Gastroesophageal sphincter (tissue), 4 donors: ENCODE measurements at places on chromosomes 4 and X.

DNA sequence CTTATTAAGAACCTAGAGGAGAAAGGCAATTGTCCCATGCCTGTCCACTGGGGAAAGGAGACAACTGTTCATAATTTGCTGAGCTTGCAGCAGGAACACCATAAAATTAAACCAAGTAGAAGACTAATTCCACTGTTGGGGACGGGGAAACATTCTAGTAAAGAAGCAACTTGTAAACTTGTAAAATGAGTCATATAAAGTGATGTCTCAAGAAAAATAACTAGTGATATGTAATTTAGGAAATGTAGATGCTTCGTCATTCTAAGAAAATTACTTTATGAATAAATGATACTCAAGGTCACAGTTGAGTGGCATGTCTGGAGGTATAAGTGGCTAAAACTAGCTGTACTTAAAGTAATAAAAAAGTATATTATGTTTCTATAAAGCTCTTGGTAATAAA lies 121.2 kb upstream of the MID1 start:
- no peak for ATAC-seq

GRCh38 chr4:128686810-128687209 lies 122.7 kb upstream of the JADE1 start:
- ATAC-seq: no peak

DNA sequence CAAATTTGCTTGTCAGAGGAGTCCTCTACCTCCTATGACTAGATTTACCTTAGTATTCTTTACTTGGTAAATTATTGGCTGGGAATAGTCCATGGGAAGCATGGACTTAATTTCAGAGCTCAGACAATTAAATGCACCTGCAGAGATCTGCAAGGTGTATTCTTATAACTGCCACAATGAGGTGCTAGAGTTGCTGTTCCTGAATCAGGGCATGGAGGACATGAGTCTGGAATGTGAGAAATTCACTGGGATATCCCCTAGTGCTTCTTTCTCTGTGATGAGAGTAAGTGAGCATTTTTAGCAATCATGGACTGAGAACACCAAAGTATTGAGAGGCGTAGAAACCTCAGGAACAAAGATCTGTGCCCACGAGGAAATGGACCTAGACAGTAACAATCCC lies 32.9 kb upstream of the GRID2 start:
- ATAC-seq: no peak

GRCh38 chr4:9835430-9835829 lies 54.0 kb downstream of the DRD5 start:
- no peak for ATAC-seq

GRCh38 chr4:108738003-108738706 lies 24.7 kb downstream of the ETNPPL start:
- no peak for ATAC-seq

DNA sequence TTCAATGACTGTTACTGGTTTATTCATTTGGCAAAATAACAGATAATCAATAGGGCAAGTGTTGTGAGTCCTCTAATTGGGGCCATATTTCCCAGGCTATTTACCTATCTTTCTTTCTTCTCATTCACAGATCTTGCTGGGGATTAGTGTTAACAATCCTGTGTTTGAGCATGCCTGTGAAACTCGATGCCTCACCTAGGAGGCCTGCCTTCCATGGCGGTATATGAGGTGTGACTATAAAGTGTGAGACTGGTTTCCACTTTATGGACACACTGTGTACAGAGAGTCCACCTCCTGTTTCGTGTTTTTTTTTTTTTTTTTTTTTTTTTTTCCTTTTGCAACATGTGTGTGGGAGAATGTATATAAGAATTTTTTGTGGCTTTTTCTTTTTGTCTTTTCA lies 199.3 kb downstream of the BMPR1B start:
- ATAC-seq: no peak

- no peak for ATAC-seq
These were observed 9.0 kb downstream of the CTBP1 start for GRCh38 chr4:1239950-1240307.

DNA sequence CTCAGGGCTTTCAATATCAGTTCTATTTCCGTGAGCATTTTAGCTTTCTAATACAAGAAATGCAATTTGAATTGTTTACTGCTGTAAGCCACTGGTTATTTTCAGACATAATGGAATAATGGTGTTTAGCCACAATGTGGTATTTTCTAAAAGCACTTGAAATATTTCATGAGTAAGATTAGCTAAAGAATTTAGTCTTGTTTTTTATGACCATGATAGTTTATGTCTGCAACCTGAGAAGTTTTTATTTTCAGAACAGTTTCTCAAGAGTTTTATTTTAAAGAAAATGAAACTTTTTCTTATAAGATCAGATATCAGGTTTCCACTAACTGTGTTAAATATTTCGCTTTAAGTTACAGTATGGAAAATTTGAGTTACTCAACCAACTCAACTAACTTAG lies 60.2 kb downstream of the SLIT2 start:
- ATAC-seq: no peak

DNA sequence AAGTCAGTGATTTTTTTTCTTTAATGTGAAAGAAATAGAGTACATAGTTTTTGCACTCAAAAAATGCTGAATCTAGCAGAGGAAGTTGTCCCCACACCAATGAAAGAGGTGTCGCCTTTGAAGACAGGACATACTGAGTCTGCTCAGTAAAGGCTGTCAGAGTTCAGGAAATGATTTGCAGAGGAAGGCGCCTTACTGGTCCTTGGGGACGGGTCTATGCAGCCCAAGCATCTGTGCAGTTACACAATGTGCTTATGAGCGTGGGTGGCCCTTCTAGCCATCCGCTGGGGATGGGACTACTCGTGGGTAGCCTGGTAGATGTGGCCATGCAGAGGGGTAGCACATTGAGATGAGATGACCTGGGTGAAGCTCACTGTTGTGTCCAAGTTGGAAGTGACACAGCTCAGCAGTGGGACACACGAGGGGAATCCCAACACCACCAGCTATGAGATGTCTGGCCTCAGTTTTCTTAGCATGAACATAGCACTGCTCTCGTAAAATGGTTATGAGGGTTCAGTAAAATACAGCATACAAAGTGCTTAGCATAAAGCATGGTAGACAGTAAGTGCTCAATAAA lies 116.5 kb upstream of the RBPJ start:
- ATAC-seq: no peak

DNA sequence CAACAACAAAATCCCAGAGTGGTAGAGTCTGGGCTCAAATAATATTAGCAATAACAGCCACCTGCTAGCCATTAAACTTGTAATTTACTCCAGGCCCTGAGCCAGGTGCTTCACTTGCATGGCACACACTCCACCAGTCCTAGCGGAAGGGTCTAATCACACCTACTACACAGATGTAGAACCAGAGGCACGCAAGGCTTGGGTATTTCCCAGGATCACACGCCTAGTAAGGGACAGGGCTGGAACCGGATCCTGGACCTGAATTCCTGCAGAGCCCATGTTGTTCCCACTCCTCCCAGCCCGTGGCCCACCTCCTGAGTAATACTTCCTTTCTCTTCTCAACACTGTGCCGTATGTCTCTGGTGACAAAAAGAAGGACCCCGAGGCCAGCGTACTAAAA lies 5.7 kb downstream of the MAGEA1 start:
- ATAC-seq: no peak

GRCh38 chr4:150206954-150207353 lies 128.7 kb downstream of the DCLK2 start:
- no peak for ATAC-seq

- ATAC-seq: no peak
These were observed 36.0 kb upstream of the PLK4 start for GRCh38 chr4:127844601-127845116.

DNA sequence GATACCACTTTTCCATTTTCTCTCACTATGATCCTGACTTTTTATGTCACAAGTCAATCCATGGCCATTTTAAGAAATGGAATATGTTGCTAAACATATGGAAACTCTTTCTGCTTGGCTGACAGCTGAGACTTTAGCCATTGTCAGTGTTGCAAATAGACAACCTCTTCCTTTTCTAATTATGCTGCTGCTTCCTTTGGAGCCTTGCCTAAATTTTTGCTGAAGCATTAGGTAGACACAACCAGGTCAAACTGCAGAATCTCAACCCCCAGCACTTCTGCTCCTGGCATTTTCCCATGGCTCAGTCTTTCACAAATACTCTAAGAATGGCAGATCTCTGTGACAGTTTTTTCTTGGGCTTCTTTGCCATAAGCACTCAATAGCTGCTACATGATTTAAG lies 543.3 kb downstream of the GRID2 start:
- no peak for ATAC-seq

DNA sequence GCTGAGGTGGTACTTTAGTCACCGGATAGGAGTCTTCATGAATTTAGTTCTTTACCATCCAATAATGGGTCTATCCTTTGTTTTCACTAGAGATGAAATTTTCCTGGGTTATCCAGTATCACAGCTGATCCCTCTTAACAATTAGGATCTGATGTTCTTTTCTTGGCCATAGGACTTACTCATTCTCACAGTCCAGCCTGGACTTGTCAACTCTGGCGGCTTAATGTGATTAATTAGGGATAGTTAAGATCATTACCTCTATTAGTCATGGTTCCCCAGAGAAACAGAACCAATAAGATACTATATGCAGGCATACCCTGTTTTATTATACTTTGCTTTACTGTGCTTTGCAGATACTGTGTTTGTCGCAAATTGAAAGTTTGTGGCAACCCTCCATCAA lies 272.7 kb upstream of the FAT4 start:
- no peak for ATAC-seq
